GM04504 (cell line): ENCODE measurements at places on chromosomes 7 and 10.

DNA sequence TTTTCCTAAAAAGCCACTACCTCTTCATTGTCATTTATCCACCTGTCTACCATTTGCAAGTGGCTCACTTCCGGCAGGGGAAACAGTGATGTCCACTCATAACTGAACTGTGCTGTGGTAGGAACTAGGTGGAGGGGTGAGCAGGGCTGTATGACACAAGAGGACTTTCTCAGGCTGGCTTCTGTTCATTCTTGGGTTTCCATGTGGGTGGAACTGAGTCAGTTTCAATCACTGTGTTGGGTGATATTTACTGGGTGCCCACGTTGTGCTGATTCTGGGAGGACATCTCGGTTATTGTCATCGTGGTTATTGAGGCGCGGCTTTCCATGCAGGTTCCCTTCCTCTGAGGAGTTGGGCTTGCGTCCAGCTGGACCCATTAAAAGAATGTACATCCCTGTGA, 38.8 kb downstream of the RAMP3 start:
- DNase-seq = no peak

- DNase-seq = no peak
Observed at GRCh38 chr7:22181663-22182062, 175.3 kb downstream of the RAPGEF5 start.

GRCh38 chr7:102236592-102237287, 49.9 kb upstream of the SH2B2 start:
- peak; percentile 18 for DNase-seq

DNA sequence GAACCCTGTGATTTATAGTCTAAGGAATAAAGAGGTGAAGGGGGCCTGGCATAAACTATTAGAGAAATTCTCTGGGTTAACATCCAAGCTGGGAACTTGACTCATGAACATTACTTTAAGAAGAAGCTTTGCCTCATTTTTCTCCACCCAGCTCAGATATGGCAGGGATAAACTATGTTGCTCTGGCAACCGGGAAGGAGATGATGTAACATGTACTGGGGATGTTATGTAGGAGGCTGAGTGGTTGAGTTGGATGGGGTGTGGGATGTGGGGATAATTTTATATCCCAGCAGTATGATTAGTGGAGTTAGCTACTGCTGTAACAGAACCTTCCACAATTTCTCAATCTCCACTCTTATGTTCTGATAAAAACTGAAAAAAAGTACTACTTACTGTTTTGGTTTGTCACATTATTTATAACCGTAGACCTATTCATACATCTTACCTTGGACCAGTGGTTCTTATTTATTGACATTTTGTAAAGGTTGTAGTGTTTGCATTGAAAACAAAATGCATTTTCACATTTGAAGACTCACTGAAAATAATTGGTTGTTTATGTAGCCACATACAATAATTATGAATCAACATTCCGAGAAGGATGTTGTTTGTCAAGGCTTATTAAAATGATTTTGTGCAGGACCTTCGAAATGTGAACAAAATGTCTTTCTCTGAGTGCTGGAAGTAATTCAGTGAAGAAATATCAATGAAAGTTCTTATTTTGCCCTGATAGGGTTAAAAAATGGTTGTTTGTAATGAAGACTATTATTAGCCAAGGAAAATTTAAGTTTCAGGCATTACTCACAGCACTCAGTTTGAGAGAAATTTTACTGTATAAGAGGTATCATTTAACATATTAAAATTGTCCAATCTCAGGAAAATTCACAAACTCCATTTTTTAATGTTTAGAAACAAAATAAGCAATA, 1.3 kb downstream of the OR2F2 start:
- peak; percentile 69 for DNase-seq

GRCh38 chr10:86220626-86221025, 146.0 kb downstream of the GRID1 start:
- no peak for DNase-seq

DNA sequence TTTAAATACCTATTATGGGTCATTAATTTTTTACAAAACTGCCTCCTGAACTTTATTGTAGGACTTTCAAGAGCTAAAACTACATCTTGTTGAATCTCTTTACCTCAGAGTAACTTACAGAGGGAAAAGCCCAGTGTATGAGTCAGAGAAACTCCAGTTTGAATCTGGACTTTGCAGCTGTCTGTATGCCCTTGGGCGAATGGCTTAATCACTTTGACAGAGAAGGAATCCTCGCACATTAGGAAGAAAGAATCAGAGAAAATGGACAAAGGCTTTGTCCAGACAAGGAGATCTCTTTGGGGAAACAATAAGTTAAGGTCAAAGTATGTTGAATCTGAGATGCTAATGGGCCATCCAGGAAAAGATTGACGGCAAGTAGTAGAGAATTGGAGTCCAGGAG, 484.2 kb upstream of the CELF2 start:
- peak; percentile 24 for DNase-seq

GRCh38 chr7:38744746-38745145, 113.6 kb upstream of the AMPH start:
- DNase-seq = peak; percentile 35

GRCh38 chr10:49277973-49278372, 21.0 kb upstream of the C10orf71 start:
- DNase-seq = no peak

GRCh38 chr10:123455861-123456260, 210.3 kb upstream of the GPR26 start:
- no peak for DNase-seq

- no peak for DNase-seq
Observed at GRCh38 chr10:59762505-59762904, 9.2 kb upstream of the MRLN start.

DNA sequence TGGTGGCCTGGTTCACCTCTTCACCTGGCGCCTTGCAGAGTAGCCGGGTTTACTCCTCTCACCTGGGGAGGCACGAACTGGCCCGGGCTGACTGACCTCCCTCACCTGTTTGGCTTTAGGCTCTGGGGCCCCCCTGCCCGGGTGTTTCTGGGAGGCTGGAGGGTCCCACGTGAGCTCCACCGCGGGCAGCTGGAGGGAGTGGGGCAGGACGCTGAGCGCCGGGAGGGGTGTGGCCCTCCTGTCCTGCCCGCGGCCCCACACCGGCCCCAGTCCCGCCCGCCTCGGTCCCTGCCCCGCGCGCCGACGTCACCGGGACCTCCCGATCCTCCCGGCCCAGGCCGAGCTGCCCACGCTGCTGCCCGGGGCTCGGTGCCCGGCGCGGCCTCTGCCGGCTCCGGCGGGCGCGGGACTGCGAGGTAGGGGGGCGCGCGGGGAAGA, at the start of gene AMZ1:
TSS of gene AMZ1 (plus strand) at position 322 of the 438 bp plus-strand sequence. CDS start 12,250 bp downstream, outside the sequence.
- no peak for DNase-seq

DNA sequence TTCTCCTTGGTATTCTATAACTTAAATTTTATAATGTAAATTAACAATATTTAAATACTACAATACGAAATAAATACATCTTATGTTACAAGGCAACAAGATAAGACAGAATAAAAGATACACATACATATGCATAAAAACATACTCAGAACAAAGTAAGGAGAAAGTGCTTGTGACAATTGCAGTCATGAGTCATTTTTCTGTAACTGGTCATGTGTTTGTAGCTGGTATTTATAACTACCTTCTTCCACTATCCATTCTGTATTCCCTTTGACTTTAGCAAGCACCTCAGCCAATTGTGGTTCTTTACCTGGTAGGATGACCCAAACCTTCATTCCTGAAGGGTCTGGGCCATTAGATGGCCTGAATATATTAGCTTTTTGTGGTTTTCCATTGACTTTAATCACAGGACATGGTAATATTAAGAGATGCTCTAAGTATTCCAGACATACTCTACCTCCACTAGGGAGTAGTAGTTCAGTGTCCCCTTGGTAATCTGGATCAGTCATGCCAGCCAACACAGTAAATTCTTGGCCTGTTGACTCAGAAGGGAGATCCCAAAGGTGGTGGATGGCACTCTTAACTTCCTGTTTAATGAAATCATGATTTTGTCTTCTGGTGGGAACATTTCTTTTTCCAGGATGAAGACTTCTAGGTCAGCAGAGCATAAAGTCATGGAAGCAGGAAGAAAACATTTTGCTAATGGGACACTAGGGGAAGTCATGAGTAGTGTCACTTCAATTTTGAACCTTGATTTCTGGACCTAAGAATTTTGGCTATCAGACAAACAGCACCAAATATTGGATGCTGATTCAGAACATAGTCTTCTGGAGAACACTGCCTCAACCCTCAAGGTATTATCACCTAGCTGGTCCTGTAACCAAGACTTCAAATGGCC, 733.7 kb upstream of the IGFBP3 start:
- no peak for DNase-seq

- DNase-seq = no peak
Observed at GRCh38 chr7:17099083-17099973, 199.1 kb upstream of the AHR start.
